ENCODE measurements at places on chromosomes 3 and 15.

GRCh38 chr3:105277656-105278055 lies 89.1 kb upstream of the ALCAM start:
- no peak for DNase-seq

DNA sequence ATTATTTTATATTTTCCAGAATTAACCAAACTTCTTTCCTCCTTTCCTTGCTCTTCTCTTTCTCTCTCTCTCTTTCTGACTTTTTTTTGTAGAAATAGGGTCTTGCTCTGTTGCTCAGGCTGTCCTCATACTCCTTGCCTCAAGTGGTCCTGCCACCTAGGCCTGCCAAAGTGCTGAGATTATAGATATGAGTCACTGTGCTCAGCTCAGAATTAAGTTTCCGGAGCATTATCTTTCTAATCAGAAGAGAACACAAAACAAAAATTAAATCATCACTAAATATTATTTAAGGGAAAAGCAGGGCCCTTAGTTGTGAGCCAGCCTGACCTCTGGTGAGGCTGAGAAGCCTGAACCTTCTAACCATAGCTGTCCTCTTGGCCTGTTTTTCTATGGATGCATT lies 168.2 kb downstream of the SOX2 start:
- DNase-seq = no peak

- DNase-seq = peak; percentile 34
Measured at GRCh38 chr3:127172781-127173515, 20.0 kb upstream of the PRR23E start.

GRCh38 chr15:64046421-64047153 lies at the start of gene DAPK2:
Gene DAPK2, minus strand, starts transcription at chr15:64046485. Its CDS starts 6,224 bp downstream, at chr15:64040261.
- peak; percentile 80 for DNase-seq

- DNase-seq = no peak
Measured at GRCh38 chr3:89571298-89571697, 463.9 kb downstream of the EPHA3 start.

GRCh38 chr15:78749831-78750230 lies 61.4 kb downstream of the ADAMTS7 start:
- DNase-seq = no peak

GRCh38 chr3:72439321-72440183 lies 408.7 kb downstream of the SHQ1 start:
- no peak for DNase-seq

- no peak for DNase-seq
Measured at GRCh38 chr3:127822682-127823425, 539 bp upstream of the MGLL start.

GRCh38 chr3:73727117-73727821 lies 102.5 kb upstream of the PDZRN3 start:
- DNase-seq = no peak

DNA sequence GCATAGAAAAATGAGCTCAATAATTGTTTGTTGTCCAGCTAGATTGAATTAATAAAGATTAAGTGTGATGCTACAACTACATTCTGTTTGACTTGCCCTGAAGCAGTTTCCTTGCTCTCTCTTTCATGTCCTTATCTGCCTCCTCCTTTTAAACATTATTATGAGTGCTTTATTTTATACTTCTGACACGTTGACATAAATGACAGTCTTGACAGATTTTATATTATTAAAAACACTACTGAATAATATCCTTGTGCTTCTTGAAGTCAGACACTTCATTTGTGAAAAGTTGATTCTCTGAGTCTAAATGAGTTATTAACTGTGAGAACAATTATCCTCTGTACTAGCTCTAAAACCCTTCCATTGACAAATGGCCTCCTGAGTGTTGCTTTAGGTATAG lies 58.2 kb downstream of the PLCL2 start:
- DNase-seq = no peak

- no peak for DNase-seq
Measured at GRCh38 chr3:59751606-59752005, 701.8 kb upstream of the CFAP20DC start.

DNA sequence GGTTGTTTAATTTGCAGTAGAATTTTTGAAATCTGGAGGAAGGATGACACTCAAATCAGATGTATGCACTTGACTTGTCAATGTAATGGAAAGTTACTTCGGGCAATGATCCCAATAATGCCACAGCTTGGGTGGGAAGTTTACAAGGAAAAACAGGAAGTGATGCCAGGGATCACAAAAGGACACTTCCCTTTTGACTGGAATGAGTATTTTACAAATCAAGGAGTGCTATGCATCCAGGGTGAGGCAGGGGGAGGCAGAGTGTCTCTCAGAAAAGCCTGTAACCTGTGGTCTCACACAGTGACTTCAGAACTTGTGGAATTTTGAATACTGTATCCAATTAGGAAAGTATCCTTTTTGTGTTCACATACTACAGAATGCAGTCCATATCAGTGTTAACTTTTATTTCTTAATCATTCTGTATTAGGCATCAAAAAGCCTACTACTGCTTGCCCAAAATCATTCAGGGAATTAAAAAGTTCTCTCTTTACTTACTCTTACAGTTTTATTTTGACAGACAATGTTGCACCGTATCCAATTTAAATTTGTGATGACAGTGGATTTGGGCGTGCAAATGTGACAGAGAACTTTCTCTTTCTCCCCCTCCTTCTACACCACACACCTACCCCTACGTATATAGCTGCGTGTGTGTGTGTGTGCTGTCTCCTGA lies 445.1 kb downstream of the MECOM start:
- peak; percentile 8 for DNase-seq

- no peak for DNase-seq
Measured at GRCh38 chr15:62105266-62105665, 38.5 kb downstream of the C2CD4A start.

GRCh38 chr3:28140664-28141063 lies 100.8 kb upstream of the CMC1 start:
- no peak for DNase-seq

- no peak for DNase-seq
Measured at GRCh38 chr3:24220859-24221657, 273.6 kb downstream of the THRB start.

DNA sequence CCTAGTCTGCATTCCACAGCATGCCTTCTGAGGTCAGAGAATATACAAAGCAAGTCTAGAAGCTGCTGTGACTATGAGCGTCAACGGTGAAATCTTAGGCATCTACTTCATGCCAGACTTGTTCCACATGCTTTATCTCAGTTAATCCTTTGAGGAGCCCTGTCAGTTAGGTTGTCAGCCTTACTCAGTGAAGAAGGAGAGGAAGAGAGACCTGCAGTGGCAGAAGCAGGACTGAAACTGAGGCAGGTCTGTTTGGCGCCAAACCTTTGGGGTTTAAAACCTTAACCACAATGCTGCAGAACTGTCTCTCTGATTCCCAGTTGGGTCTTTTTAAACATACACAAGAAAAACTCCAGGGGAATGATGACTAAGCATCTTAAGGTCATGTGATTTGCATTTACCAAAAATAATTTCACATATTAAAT lies 139.0 kb upstream of the LIPC start:
- DNase-seq = no peak

DNA sequence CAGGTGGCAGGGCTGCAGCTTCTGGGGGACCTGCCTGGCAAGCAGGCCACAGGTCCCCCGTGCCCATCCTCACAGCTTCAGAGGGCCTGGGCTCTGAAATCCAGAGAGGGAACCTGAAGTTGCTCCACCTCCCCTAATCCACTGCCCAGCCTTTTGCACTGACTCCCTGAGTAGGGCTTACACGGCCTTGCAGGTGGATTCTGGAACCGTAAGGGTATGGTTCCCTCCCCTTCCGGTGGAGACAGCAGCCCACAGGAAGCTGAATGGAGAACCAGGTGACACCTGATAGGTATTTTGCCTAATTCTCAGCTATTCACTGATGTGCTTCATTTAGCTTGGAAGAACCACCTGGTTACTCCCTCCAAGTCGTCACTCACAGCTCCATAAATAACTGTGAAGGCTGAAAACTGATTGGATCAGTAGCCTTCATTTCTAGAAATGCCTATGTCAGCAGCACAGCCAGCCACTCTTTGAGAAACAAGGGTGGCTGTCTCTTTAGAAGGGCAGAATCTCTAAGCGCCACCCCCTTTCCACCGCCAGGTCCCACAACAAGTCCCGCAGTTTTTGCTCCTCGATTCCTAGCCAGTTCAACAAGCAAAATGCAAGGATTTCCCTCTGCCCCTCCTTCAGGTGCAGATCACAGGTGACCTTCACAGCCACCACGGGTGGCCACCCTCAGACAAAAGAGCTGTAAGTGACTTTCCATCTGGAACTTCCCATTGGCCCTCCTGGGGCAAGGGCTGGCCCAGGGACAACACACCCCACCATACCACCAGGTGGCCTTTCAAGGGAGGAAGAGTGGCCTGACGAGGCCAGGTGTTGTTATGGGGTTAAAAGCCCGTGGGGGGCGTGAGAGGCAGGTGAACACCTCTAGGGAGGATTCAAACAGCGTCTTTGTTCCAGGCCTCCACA lies 112.9 kb downstream of the SEC22A start:
- DNase-seq = no peak

GRCh38 chr3:171755015-171755589 lies 55.2 kb downstream of the PLD1 start:
- peak; percentile 56 for DNase-seq

GRCh38 chr15:60660290-60661051 lies 181.5 kb upstream of the ICE2 start:
- no peak for DNase-seq

DNA sequence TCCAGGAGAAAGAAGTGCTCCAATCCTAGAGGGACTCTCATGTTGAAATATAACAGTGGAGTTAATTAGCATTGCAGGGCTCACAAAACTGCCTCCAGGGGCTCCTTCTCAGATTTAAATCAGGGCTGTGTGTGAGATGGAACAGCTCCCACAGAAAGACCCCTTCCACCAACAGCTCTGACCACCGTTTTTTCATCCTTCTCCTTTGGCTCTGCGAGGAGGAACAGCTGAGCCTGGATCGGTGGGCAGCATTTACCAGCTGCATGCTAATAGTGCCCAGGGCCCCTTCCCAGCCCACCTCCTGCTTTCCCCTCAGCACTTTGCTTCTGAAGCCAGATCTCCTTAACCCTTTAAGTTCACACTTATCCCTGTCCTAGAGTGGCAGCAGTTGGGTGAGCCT lies 119.2 kb upstream of the UBE2E1 start:
- no peak for DNase-seq

- DNase-seq = no peak
Measured at GRCh38 chr3:66949898-66950297, 48.2 kb upstream of the KBTBD8 start.

GRCh38 chr15:42549741-42550392 lies 1.2 kb downstream of the HAUS2 start:
- DNase-seq = peak; percentile 39

DNA sequence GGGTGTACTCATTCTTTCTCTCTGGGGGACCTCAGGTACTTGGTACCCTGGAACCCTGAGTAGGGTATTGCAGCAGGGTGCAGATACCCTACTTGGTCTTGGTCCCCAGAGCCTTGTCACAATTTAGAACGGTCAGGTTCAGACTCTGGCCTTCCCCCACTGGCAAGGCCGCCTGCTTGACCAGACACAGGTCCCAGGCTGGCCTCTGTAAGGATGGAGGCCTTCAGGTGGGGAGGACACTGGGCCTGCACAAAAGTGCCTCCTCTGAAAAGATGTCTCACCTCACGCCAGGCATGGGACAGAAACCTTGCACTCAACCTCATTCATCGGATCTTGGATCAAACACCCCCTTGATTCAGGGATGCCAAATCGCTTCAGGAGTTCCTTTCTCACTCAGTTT lies 158.4 kb downstream of the KLF13 start:
- no peak for DNase-seq

DNA sequence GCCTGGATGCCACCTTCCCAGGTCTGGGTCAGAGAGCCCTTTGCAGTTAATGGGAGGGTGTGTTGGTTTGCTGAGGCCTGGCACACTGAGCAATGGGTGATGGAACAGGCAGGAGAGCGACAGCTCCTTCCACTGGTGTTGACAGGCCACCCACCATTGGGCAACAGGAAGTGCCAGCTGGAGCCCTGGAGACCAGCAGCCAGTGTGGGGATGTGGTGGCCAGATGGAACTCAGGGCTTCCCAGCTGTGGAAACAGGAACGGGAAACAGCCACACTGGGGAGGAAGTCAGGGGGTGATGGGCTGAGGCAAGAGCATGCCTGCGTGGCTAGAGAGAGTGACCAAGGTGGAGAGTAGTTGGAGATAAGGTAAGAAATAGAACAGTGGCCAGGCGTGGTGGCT lies 9.3 kb downstream of the PSTPIP1 start:
- DNase-seq = peak; percentile 91

DNA sequence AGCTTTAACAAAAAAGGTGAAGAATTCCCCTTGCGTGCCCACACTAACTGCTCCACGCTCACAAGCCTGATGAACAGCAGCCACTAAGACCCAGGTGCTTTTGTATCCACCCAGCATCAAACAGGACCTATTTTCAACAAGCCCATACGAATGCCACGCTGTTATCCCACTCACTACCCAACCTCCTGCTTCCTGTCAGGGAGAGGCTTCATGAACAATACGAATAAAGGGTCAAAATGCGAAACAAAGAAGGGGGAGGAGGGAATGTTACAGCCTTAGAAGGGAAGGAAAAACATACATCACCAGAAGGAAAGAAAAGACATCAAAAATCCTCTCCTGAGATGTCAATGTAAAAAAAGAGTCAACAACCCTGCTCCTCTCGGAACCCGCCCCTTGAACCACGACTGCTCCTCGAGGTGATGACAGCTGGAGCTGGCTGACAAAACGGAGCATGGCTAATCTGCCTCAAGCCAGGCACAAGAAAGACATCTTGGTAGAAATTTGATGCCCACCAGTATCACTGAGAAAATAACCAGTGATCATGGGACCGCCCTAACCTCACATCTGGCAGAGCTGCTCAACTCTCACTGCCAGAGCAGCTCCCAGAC lies 9.7 kb downstream of the ERC2 start:
- no peak for DNase-seq

DNA sequence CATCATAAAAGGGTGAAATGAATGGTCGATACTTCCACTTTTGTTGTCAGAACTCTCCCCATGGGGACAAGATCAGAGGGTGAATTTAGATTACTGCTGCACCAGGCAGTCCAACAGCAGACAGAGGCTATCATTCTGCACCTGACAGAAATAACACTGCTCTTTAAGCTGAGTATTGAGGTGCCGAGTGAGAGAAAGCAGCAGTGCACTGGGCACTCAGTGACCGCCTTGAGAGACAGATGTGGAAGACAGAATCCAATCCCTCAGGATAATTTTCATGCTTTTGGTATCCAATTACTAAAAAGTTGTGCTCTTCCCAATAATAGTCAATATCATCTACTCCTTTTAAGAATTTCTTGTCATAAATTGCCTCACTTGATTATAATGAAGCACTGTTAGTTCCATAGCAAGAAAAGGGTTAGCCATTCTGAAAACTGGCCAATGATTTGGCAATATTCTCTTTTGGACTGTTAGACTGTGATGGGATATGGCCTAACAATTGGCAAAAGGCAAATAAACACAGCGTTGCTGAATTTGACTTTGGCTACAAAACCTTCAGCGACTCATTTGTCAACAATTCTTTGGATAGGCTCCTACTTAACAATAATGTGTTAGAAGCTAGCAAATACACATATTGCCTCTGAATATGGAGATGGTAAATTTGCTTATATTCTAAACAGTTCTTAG lies 5.5 kb downstream of the FGF7 start:
- no peak for DNase-seq
